ENCODE measurements at places on chromosomes 1 and 21. TPM values are rescaled to one million over a fixed set of nuclear protein-coding genes. Genes with fewer than 3 reads are reported as not detected.

The FAM151A gene
- 0.12 TPM for total RNA-seq

The SDC3 gene
- 16.5 TPM for total RNA-seq

The CRP gene
- total RNA-seq = 5,038 TPM

DNA sequence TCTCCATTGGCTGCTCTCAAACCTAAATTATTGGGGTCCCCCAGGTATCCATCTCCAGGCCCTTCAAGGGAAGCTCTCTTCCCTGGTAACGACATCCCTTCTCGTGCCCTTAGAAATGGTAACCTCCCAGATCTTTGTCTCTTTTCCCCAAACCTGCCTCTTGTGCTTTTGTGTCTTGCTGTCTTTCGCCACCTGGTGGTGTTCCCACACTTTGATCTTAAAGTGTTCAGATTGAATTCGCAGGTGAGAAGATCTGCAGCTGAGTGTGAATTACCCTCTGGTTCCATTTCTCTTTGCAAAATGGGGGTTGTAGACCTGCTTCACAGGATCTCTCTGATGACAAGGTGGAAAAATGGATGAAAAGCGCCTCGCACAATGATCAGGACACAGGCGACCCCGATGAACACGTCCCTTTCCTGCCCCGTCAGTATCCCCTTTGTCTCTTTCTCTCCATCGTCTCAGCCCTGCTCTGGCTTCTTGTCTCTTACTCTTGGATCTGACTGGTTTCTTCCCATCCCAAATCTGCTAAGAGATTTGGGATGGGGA lies 53.1 kb downstream of the DOP1B start:
- no peak overlapping the region for H3K27ac ChIP-seq
- H3K36me3 ChIP-seq = no peaks in the 10 kb centered on the region
- H3K27me3 ChIP-seq = no peaks in the 10 kb centered on the region
- peak; percentile 33 for DNase-seq
- no peaks in the 10 kb centered on the region for H3K4me1 ChIP-seq

DNA sequence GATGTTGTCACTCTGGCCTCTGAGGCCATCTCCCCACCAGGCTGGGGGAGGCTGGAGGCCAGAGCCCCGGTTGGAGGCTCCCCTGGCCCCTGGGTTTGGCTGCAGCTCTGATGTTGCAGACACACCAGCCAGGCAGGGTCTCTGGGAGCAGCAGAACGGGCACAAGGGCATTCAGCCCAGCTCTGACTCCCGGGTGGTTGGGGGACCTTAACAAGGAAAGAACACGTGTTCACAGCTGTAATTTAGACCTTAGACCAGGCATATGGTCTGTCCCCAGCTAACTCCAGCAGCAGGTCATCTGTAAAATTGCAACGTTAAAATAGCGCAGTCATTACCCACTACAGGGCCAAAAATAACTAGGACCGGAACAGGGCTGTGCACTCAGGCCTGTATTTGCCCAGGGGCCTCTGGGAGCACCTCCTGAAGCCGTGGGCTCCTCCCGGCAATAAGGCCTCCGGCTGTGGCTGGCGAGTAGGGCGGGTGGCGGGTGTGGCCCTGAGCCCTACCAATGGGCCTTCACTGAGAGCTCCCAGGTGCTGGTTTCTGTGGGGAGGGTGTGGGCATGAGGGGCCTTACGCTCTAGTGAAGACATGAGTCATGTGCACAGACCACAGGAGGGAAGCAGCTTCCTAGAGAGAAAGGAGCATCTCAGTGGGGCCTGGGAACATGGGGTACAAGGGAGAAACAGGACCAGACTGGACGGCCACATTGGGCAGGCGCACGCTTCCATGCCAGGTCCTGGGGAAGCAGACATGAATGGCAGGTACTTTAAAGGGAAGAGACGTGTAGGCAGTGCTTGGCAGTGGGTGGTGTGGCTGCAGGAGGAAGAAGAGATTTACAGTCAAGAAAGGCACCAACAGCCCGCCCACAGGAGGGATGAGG lies 6.1 kb downstream of the LDLRAP1 start:
- H3K27me3 ChIP-seq = no peaks in the 10 kb centered on the region
- H3K27ac ChIP-seq = no peak overlapping the region
- H3K4me3 ChIP-seq = no peak overlapping the region
- no peaks in the 10 kb centered on the region for H3K4me1 ChIP-seq
- no peak for DNase-seq

- H3K27ac ChIP-seq = no peak overlapping the region
- DNase-seq = no peak
- no peaks in the 10 kb centered on the region for H3K36me3 ChIP-seq
- H3K4me3 ChIP-seq = no peak overlapping the region
Observed at GRCh38 chr1:104593413-104594187, 843.9 kb downstream of the AMY1C start.
